ENCODE measurements at places on chromosomes 1 and 21.
A peak's percentile ranks its signal among the peaks of the same experiment; 100 is the strongest.

DNA sequence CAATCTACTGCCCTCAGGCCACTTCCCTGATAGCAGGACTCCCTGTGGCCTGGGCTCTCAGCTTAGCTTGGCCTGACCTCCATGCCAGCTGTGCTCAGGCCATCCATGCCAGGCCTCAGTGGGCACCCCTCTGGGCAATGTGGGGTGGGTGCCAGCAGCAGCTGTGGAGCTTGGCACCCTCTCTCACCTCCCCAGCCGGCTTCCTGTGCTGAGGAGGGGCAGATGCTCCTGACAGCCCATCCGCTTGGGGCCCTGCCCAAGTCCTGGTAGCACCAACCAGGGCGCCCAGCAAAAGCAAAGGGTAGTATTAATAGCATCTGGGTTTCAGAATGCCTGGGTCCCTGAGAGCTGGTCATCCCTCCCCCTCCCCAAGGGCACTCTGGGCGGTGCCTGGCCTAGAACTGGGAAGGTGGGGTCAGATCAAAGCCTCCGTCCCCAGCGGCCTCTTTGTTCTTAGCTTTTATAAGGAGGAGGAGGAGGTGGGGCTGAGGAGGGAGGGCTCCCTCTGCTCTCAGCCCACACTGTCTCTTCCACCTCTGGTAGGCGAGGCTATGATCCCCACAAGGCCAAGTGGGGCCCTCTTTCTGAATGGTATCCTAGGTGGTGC, 6.1 kb downstream of the EFNA4 start:
- DNase-seq: no peak

DNA sequence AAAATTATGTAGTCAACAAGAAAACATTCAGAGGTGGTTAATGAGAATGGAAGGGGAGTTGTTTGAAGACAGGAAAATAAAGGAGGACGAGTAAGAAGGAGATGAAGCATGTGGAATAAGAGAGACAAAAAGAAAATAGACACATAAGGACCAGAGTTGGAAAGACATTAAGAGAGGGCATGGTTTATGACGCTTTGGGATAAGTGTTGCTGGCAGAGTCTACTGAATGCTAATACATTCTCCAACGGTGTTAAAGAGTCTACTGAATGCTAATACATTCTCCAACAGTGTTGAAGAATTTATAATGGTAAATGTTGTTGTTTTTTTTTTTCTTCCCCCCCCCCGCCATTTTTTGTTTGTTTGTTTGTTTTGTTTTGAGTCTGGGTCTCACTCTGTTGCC, 13.1 kb downstream of the PRKAA2 start:
- no peak for DNase-seq

DNA sequence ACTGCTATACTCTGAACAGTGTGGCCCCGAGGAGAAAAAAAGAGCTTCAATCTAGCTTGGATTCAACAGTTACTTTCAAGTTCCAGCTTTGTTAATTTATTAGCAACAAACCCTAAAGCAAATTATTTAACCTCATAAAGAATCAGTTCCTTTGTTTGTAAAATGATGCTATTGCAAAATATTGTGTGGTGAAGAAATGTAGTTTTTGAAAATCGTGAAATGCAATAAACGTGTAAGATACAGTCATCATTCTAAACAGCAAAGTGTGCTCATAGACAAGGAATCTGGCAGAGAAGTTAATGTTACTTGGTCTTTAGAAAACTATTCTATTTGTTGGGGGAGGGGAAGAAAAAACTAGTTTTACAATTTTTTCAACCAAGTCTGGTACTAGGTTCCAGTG, 297.6 kb upstream of the ADGRL4 start:
- DNase-seq: no peak

DNA sequence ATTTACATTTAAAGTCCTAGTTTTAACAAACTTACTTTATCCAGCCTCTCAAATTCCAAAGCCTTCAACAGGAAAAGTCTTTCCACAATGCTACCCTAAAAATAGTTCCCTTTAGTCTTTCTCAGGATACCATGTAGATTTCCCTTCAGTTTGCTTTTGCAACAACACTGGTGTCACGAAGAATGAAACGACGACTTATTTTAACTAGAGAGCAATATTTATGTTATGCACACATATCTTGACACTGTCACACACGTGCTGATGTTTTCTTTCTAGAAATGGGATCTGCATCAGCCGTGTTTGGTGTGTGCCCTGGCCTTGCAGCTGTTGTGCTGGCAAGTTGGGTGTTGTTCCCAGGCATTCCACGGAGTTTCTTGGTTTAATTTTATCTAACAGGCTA, 75.5 kb downstream of the SIPA1L2 start:
- DNase-seq: no peak

DNA sequence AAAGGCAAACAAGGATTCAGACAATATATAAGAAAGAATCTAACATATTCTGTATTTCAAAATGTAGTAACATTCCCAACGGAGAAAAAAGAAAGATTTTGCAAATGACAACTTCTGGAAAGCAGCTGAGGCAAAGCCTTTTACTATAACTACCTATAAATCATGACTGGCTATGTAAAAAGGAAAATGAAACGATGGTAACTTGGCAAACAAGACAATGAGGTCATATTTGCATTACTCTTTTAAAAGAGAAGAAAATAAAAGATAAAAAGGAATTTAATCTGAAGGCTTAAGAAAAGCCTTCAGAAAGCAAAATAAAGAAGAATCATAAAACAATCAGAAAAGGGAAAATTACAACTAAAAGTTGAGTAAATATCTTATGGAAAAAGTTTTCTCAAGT, 25.1 kb upstream of the ASPM start:
- DNase-seq: no peak

DNA sequence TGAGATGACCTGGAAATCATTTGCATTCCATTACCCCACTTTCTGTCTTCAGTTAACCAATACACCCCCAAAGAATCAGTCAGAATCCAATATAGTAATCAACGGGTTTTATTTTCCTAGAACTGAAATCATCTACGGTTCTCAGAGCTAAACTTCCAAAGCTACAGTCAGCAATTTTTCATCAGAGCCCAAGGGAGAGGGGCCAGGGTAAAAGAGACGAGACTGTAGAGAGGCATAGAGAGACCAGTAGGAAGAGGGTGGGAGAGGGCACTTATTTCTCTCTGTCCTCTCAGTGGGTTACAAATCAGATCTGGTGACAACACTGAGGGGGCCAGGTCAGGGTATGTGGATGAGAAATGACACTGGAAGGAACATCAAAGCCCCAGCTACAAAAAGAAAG, 1.1 kb upstream of the MRPL24 start:
- DNase-seq: no peak

DNA sequence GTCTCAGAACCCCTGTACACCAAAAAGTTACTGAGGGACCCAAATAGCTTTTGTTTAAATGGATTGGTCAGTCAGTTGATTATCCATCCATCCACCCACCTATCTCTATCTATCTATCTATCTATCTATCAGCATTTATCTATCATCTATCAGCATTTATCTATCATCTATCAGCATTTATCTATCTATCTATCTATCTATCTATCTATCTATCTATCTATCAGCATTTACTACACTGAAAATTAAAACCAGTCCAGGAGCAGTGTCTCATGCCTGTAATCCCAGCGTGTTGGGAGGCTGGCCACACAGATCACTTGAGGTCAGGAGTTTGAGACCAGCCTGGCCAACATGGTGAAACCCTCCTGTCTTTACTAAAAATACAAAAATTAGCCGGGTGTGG, 47.1 kb downstream of the CLSTN1 start:
- DNase-seq: no peak

DNA sequence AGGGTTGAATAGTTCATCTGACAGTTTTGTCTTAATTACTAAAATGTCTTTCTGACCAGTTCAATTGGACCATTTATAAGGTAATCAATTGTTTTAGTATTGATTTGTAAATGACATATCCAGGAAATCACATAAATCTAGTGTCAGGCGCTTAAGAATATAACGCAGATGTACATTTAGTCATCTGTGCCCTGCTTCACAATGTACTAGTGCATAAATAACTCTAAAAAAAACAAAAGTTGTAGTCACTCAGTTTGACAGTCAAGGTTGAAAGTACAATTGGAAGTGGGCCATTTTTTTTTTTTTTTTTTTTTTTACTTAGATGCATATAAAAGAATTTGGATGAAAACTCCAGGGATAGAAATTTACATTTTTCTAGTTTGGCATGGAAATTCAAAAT, 490.4 kb downstream of the PTPRC start:
- DNase-seq: no peak

DNA sequence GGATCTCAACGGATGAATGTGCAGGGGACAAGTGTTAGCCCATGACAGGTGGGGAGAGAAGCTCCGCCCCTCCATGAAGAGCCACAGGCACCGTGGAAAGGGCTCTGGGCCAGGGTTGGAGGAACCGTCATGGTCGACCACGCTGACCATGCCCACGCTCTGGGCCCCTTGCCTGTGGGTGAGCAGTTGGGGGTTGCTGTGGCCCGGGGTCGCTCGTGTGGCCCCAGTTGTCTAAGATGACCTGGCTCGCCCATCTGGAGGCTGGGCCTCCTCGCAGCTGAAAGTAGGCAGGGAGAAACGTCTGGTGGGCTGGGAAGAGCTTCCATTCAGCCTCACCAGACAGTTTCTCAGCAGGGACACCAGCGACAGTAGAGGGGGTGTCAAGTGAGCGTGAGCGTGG, 13.1 kb upstream of the UTS2 start:
- DNase-seq: no peak

DNA sequence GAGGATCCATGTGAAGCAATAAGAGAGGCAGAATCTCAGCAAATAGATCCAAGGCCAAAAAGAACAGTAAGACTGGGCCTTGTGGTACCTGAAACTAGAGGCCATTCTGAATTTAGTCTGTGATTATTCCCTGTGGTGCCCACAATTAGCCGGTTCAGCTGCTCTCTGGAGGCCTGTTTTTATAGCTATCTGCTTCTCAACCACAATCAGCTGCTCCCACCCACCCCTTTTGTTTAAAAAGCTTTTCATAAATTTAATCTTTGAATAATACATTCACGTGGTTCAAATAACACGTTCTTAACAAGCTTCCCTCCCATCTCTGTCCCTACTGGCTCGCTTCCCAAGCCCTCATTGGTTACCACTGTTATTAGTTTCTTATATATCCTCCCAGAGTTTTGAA, 18.0 kb downstream of the UBE2T start:
- no peak for DNase-seq

- no peak for DNase-seq
These were observed 145.2 kb upstream of the SNX7 start for GRCh38 chr1:98516306-98516705.

DNA sequence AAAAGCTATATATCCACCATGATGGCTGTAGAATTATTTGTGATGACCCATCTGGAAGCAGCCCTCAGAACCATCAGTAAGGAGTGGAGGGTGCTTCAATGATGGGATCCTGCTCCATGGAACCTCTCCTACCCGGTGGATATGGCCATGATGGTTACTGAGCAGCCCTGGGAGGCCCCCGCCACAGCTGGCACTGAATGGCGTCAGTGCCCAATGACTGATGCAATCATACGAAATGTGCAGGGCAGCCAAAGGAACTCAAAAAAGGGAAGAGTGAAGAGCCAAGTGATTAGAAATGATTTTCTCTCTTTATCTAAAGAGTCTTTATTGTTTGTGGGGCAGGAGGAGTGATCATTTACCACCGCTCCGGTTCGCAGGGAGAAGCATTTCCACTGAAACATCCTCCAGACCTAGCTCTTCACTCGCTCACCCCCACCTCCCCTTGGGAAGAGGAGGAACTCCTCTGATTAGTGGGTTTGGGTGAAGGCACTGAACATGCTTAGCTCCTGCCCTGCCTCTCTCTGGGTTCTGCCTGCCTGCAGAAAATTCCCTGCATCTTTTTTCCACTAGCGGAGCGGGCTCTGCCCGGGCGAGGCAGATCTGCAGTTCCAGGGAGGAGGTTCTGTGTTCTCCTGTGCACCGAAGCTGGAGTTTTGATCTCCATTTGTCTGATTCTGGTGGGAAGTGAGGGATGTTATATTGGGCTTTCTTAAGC, 260.3 kb downstream of the GRIK3 start:
- peak; percentile 3 for DNase-seq

DNA sequence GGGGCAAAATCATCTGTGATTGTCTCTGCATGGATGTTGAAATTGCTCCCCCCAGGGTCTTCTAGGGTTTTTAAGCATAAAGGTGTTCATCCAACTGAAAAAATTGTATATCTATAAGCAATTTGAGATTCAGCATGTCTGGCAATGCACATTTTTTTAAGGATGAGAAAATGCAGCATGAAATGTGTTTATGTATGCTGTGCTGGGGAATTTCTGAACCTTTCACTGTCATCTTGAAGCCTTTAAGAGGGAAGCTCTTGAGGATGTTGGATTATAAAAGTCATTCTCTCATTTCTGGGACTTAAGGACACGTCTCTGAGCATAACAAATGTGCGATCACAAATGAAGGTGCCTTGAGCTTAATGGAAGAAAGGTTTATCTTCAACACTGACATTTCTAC, 9.4 kb downstream of the OVAAL start:
- no peak for DNase-seq

GRCh38 chr21:31526040-31526439, 133.5 kb upstream of the SOD1 start:
- DNase-seq: no peak

DNA sequence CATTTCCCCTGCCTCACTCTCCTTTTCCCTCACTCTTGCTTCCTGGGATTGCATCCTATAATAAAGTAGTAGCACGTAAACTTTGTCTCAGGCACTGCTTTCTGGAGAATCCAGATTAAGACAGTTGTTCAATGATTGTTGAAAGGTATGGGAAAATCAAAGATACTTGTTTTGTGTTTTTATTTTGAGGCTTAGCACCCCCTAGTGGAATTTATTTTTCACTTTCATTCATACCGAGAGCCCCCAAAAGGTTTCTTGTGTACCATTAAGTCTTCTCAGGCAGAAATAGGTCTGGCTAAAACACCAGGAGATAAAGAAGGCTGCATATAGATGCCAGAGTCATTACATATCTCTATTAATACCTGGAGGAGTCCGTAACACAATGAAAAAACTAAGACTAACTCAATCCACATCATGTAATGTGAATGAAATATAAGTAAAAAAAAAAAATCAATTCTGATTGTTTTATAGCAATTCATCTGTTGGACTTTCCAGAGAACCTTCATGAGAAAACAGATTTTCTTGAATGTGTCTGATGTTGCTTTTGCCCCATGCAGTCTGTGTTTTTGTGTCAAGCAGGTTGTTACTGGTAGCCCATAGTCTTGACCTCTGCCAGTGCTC, 103.5 kb downstream of the RPE65 start:
- DNase-seq: peak; percentile 52

DNA sequence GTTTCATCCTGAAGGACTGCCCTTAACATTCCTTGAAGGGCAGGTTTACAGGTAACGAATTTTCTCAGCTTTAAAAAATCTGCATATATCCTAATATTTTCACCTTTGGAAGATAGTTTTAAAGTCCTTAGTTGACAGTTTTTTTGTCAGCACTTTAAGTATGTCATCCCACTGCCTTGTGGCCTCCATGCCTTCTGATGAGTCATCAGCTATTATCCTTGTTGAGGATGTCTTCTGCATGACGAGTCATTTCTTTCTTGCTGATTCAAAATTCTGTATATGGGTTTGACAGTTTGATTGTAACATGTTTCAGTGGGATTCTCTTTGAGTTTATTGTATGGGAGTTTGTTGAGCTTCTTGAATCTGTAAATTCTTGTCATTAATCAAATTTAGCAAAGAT, 500.6 kb downstream of the DISC1 start:
- DNase-seq: peak; percentile 5

All from hematopoietic multipotent progenitor cell treated with erythropoietin and hydrocortisone succinate and interleukin-3 and kit ligand, for 4 days (in vitro differentiated cells).